ENCODE measurements at places on chromosomes 11 and 22.

DNA sequence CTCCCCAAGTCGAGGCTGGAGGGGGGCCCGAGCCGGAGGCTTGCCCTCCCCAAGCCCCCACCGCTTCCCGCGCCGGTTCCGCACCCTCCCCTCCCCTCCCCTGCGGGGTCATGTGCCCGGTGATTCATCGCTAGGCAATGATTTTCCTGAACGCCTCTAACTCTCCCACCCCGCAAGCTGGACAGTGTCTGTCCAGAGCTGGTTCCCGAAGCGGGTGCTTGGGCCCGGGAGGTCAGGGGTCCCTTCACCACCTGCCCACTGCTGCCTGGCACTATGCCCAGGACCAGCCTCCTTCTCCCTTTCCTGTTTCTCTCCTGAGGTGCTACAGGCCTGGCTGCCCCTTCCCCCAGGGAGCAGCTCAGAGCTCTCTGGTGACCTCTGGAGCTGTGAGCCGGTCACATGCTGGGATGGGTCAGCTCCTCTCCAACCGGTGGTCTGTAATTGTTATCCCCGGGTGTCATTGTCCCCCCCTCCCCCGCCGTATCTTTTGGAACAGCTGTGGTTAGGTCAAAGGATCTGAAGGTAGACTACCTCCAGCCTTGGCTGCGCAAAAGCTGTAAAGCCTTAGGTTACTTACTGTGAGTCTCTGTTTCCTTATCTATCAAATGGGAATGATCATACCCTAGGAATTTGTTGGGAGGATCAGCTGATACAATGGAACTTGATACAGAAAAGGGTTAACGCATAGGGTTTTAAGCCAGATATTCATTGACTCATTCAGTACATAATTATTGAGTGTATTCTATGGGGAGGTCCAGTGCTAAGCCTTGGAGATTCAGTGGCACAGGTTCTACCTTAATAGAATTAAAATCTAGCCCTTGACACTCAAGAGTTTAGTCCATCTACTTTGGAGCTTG, 753 bp downstream of the STX3 start:
- DNase-seq: no peak

DNA sequence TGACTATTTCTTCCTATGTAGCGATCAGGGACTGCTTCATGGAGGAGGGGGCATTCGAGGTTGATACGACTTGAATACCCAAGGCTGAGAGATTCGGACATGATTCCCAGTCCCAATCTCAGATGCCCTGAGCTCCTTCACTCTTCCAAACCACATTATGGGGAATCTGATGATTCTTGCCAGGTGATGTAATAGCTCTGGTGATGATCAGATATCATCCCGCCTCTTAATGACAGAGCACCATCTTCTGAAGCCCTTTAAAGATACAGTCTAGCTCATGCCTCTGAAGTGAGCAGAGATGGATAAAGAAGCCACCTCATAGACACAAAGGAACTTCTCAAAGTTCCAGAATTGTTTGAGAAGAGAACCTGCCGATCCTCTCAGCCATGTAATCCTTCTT, 8.9 kb upstream of the CLMP start:
- DNase-seq: no peak

DNA sequence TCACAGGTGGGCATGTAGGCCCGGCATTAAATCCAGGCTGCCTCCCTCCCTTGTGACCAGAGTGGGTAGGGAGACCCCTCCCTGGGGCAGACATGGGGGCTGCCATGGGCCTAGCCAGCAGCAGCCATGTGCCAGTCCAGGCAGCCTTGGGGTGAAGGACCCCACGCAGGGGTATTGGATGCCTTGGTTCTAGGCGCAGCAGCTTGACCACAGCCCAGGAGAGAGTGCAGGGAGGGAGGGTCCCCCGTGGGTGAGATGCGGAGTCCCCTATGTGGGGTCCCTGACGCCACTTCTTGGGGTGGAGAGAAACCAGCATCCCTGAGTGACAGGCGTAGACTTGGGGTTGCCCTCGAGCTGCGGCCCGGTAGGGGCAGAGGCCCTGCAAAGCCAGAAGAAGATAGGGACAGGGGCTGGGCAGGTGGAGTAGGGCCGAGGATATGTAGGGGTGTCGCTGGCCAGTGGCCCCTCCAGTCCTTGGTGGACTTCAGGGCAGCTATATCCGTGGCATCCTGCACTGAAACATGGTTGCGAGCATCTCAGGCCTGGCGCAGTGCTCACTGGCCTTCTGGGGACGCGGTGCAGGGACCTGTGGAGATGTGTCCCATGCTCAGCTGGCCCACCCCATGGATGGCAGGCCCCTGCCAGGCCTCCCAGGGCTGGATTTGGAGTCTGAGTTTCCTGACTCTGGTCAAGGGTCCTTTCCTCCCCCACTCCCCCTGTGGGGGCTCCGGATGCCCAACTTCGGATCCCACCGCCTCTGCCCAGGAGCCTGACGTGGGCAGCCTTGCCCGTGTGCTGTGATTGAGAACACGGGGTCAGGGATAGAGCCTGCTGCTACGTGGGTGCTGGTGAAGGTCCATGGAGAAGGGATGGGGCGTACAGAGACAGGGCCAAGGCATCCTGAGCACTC, 1179.8 kb downstream of the BRD1 start:
- DNase-seq: no peak

DNA sequence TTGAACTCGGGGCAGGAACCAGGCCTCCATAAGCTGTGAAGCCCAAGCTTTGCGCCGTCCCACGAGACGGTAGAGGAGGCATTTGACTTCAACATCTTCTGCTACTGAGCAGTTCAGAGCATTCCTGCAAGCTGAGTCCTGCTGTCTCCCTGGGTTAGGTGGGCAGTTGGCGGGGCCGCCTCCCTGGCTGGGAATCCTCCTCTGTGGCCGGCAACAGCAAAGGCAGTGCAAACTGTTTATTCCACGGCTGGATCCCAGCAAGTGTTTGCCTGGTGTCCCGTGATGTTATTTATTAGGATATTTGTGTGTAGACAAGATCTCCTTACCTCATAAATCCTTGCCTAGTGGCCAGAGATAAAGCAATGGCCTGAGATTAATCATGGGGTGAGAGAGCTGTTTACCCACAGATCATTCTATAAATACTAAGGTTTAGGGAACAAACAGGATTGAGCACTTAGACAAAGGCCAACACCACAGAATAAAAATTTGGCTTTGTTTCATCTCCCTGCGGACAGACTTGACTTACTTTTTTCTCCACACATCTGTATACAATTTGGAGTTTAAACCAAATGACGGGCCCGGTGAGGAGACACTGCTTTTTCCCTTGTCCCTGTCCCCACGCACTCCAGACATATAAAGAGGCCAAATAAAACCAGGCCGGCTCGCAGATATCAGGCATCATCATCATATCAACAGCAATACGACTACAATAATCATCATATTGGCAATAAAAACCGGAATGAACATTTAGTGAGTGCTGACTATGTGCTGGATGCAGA, 63.4 kb downstream of the NAT10 start:
- DNase-seq: no peak

All from HFF-Myc (cell line).